ENCODE measurements at places on chromosomes 12 and 14.

DNA sequence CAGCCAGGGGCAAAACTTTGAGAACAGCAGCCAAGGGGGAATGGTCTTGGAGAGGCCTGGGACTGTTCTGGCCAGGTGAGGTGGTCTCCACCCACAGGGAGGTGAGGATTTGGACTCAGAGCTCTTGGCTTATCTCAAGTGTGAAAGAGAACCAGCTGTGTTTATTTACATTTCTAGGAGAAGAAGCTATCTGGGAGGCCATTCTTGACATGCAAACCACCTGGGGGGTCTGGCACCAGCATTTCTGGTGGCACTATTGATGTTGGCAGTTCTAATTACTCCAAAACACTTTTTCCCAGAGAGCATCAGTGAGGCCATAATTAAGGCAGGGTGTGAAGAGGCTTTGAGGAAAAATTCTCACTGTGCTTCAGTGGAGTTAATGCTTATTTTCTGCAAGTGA is 95.1 kb downstream of the CAND1 start:
- DNase-seq = no peak

GRCh38 chr12:71763677-71764379 is 9.2 kb downstream of the RAB21 start:
- DNase-seq = no peak

DNA sequence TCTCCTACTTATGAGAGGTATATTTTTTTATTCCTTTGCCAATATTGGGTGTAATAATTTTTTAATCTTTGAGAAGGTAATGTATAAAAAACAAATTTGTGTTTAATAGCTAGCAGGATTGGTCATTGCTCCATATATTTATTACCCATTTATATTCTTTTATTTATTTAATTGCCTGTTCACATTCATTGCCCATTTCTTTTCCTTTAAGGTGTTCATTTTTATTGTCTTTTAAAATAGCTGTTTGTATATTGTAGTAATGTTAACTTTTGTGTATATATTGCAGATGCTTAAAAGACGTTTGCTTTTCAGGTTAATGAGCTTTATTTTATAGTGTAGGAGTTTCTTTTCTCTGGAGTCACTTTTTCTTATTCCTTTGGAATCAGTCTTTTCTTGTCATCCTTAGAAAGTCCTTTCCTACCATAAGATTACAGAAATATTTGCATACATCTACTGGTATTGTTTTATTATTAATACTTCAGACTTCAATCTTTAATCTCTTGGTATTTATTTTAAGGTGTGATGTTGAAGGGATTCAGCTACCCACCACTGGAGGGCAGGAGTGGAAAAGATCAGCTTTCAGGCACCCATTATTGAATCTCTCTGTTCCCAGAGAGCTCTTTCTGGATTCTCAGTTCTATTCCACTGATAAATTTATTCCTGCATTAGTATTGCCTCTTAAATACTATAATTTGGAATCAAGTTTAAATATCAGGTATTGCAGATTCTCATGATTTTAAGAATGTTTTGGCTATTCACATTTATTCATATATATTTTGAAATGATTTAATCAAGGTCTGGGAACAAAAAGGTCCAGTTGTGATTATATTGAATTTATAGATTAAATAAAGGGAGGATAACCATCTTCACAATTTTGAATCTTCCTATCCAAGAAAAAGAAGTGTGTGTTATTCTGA is 17.3 kb downstream of the PPM1A start:
- no peak for DNase-seq

- DNase-seq = no peak
These were observed 10.6 kb upstream of the ANO6 start for GRCh38 chr12:45205165-45205825.

DNA sequence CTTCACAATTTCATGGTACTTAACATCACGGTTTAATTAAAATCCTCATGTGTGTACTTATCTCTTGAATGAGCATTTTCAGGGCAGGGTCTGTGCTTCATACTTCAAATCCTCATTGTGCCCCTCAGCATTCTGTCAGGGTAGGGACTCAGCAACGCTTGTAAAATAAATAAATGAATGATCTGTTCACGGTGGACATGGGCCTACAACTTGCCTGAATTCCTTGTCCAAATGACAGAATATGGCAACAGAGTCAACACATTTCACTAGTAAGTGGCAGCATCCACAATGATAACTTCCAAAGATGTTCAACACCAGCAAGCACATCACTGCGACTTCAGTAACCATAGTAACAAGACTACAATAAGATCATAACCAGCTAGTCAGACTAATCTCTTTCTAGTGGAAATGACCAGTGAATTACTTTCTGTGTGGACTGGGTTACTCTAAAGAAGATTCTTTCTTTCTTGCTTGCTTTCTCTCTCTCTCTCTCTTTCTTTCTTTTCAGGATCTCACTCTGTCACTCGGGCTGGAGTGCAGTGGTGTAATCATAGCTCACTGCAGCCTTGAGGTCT is 14.5 kb upstream of the GNPTAB start:
- DNase-seq = no peak

DNA sequence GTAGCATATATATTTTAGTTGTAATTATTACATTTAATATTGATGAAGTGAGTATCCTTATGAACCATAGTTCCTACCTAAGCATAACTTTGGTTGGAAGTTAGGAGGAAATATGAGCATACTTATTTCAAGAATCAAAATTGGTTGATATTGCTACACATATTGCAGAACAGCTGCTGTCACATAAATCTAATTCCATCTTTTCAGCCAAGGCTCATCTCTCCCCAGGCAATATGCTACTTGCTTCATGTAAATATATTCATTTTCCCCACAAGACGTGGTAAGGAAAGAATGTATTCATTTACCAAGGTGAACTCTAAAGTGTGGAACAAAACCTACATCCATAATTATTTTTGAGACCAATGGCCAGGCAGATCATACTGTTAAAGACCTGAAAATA is 62.5 kb upstream of the HIF1A start:
- DNase-seq = no peak

DNA sequence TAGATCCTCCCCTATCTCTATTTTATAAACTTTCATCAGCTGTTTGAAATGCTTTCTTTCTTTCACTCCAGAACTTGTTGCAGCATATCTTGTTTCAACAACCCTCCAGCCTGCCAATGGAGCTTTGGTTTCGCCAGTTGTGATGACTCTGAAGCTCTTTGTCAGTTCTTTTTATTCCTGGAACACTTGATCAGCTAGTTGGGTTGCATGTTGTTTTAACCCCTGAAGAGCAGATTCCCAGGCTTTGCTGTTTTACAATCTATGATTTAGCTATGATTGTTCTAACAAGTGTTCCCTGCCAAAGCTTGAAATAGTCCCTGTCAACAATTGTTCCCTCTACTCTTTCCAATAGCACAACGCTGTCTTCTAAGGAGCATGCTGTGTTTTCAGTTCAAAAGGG is 50.6 kb upstream of the FUT8 start:
- no peak for DNase-seq

- no peak for DNase-seq
These were observed 13.4 kb downstream of the GSG1 start for GRCh38 chr12:13090054-13090453.

DNA sequence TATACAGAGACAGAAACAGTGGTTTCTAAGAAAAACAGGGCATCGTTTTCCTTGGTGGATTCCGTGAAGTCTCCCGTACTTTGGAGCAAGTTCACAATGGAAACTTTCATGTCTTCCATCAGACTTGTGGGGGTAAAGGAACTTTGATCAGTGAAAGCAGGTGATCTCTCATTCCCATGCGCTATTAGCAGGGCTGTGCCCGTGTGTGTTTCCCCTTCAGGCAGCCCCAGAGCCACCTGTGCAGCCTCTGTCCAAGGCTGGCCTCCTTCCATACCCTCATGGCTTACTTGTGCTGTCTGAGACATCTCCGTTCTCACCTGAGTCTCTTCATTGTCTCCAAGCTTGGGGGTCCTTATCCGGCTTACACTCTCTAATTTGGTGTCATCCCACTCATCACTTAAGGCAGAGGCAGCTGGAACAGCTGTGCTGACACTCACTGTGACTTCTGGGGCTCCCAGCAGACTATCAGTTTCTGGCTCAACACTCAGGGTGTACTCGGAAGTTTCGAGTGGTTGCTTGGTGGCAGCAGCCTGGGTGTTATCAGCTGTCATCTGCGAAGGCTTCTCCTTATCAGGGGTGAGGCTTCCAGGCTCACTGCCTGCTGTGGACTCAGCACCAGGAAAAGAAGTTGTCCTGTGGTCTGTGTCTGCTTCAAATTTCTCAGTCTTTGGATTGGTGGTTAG is 13.8 kb downstream of the ARMH4 start:
- DNase-seq = no peak

- peak; percentile 96 for DNase-seq
These were observed 2.7 kb upstream of the INHBE start for GRCh38 chr12:57452181-57452936.

GRCh38 chr12:132740652-132741051 is 21.0 kb downstream of the ANKLE2 start:
- no peak for DNase-seq

DNA sequence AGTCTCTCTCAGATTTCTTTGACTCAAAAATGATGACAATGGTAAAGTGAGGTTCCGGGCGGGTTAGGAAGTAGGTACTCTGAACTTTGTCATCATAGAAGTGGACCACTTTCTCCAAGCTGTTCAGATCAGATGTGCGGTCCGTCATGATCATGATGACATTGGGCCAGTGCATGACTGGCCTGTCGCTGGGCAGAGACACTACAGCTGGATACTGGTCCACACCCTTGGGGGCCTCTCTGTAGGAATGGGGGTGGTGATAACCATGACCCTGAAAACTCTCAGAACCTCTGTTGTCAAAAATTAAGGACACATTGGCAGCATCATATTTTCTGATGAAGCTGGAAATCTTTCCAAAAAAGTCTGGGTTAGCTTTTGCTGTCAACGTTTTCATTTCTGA is 28.2 kb downstream of the KICS2 start:
- DNase-seq = no peak

- no peak for DNase-seq
These were observed 25.7 kb upstream of the TC2N start for GRCh38 chr14:91893007-91893406.

Measured in fibroblast of skin of right quadriceps (primary cell).